Upper lobe of right lung (tissue), 1 donor: ENCODE measurements at places on chromosomes 4 and X. TPM values are rescaled to one million over a fixed set of nuclear protein-coding genes. Genes with fewer than 3 reads are reported as not detected.

MAGEA2B gene
- total RNA-seq: not detected

DNA sequence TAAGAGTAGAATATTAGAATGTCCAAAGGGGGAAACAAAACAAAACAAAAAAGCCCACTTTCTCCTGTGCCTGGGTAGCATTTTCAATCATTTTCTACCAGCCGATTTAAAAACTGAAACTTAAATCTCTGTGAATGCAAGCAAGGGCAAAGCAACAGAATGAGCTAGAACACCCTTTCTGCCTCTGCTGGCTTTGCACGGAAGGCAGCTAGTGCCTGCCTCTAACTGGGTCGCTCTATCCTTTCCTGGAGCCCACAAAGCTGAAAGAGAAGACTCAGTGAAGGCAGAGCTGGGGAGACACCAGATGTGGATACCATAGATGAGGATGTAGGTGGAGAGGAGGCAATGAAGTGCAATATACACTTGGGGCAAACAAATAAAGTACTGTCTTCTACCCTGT lies 248.9 kb upstream of the TTC29 start:
- no peaks in the 10 kb centered on the region for H3K4me1 ChIP-seq
- no peak overlapping the region for H3K27ac ChIP-seq
- DNase-seq: no peak
- no peaks in the 10 kb centered on the region for H3K27me3 ChIP-seq
- H3K36me3 ChIP-seq: no peaks in the 10 kb centered on the region

- no peaks in the 10 kb centered on the region for H3K27me3 ChIP-seq
- H3K36me3 ChIP-seq: no peaks in the 10 kb centered on the region
- H3K4me1 ChIP-seq: no peaks in the 10 kb centered on the region
- peak overlapping the region; percentile 93 for H3K27ac ChIP-seq
- peak overlapping the region; percentile 63 for H3K4me3 ChIP-seq
- peak; percentile 74 for DNase-seq
Observed at GRCh38 chrX:3815896-3816664, 102.6 kb upstream of the PRKX start.

DNA sequence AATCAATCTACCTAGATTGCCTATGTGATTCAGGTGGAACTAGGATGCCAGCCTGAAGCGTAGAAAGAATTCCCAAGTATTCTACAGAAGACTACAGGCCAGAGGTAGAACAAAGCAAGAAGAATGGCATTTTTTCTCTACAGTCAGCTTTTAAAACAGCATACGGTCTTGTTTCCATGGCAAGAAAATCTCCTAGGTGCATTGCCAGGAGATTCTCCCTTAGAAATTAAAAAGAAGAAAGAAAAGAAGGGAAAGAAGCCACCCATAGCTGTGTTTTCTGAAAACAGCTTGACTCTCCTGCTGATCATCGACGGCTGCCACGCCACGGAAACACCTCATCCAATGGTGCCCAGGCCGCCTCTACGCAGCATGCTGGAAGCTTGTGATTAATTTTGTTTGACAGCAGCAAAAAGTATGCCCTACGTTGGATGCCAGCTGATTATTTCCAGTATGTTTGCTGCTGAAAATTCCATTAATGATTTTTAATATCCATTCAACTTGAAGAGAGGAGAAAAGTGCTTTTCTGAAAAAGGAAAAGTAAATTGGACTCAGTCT lies 24.1 kb downstream of the ANK2 start:
- no peak overlapping the region for H3K4me3 ChIP-seq
- H3K27ac ChIP-seq: no peak overlapping the region
- H3K36me3 ChIP-seq: no peaks in the 10 kb centered on the region
- no peaks in the 10 kb centered on the region for H3K4me1 ChIP-seq
- no peaks in the 10 kb centered on the region for H3K27me3 ChIP-seq
- no peak for DNase-seq

DNA sequence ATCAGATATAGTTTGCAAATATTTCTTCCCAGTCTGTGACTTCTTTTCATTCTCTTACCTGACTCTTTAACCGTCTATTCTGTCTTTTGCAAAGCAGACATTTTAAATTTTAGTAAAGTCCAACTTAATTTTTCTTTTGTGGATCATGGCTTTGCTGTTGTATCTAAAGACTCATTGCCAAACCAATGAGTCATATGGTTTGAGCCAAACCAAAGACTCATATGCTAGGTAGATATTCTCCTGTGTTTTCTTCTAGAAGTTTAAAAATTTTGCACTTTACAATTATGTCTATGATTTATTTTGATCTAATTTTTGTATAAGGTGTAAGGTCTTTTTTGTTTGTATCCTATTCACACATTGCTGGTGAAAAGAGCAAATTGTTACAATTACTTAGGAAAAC lies 446.8 kb downstream of the ANKRD50 start:
- no peaks in the 10 kb centered on the region for H3K4me1 ChIP-seq
- no peaks in the 10 kb centered on the region for H3K27me3 ChIP-seq
- H3K4me3 ChIP-seq: no peak overlapping the region

- no peaks in the 10 kb centered on the region for H3K27me3 ChIP-seq
- no peaks in the 10 kb centered on the region for H3K4me1 ChIP-seq
- no peaks in the 10 kb centered on the region for H3K36me3 ChIP-seq
Observed at GRCh38 chr4:108384544-108384943, 215.8 kb upstream of the LEF1 start.

DNA sequence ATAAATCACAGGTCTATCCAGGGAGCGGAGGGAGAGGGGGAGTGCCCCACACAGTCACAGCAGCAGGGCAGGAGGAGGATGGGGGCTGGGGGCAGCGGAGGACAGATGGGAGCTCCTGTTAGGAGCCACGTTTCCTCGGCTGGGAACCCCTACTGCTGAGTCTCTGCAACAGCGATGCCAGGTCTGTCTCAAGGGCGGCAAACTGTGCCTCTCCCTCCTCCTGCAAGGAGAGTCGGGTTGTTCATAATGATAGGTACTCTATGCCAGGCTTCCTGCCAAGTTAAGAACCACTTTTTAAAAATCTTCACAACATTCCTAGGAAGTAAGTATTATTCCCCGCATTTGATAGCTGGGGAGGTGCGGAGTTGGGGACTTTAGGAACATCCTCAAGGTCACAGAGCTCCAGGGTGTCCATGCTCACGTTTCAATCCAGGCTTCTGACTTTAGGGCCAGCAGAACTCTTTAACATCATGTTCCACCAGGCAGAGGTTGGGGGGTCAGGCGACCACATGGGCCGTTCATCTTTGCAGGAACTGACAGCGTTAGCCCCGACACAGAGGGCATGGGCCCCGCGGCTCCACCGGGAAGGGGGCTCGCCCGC lies 98.3 kb upstream of the MAML3 start:
- H3K27ac ChIP-seq: peak overlapping the region; percentile 93
- no peaks in the 10 kb centered on the region for H3K36me3 ChIP-seq
- peak overlapping the region; percentile 69 for H3K4me3 ChIP-seq
- no peaks in the 10 kb centered on the region for H3K27me3 ChIP-seq
- H3K4me1 ChIP-seq: no peaks in the 10 kb centered on the region
- DNase-seq: peak; percentile 69

DNA sequence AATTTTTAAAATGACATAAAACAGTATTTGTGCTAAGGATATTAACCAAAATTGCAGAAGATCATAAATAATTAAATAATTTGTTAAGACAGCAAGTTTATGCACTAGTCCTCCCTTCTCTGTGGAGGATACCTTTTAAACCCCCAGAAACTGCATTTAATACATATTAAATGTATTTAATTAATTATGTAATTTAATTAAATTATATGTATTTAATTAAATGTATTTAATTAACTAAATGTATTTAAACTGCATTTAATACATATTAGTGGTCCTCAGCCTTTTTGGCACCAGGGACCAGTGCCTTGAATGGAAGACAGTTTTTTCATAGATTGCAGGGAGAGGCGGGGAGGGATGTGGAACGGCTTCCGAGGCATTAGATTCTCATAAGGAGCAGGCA lies 404.6 kb downstream of the ARHGAP24 start:
- H3K36me3 ChIP-seq: no peaks in the 10 kb centered on the region
- no peaks in the 10 kb centered on the region for H3K27me3 ChIP-seq
- no peak overlapping the region for H3K4me3 ChIP-seq
